Endothelial cell of umbilical vein (primary cell): ENCODE measurements at places on chromosomes 5 and 9. TPM values are rescaled to one million over a fixed set of nuclear protein-coding genes. Genes with fewer than 3 reads are reported as not detected.
A peak's percentile ranks its signal among the peaks of the same experiment; 100 is the strongest.

DNA sequence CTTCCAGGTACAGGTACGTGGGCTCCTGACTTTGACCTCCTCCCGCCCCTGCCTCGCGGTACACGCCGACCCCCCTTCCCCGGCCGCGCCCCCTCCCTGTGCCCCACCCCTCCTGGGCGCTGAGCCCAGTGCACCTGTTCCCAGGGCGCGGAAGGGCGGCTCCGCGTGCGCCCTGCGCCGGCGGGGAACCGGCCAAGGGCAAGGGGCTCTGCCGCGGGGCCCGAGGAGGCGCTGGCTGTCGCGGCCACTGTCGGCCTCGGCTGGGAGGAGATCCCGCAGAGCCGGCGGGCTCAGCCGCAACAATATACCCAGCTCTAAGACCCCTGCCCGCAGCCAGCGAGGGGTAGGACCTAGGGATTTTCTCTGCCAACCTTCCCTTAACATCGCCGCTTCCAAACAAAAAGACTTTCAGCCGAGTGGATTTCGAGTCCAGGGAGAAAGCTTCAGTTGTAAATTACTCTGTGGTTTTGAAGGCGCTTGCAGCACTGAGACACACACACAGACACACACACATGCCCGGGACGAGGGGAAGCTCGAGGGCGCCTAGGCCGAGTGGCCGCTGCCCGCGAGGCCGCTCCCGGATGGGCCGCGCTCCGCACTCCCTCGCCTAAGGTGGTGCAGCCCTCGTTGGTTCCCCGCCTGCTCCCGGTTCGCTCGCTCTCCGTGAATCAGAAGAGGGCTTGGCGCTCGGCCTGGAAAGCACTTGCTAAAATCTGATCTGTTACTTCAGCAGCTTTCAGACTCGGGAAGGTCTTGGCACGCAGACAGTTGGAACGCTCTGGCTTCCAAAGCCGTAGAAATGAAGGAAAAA, 1.2 kb downstream of the FGF18 start:
- H3K27ac ChIP-seq, result no peak overlapping the region
- H3K4me1 ChIP-seq, result peaks cover 13% of the 10 kb centered on the region
- no peaks in the 10 kb centered on the region for H3K36me3 ChIP-seq
- H3K27me3 ChIP-seq, result peaks cover 5% of the 10 kb centered on the region
- DNase-seq, result peak; percentile 58

DNA sequence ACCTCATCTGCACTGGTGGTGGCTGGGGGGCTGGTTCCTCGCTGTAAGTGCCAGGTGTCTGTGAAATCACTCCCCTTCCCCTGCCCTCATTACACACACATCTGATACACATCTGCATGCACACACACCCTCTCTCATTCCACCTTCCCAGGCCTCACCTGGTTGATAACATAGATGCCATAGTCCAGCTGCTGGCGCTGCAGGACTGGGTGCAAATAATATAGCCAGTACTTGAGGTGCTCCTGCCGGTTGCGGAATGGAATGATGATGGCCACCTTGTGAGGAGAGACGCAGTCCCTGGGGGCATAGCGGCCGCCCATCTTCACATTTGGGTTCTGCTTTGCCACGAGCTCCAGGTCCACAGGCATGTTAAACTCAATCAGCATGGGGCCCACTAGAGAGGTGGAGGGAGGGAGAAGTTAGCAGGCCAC, 32.1 kb downstream of the B4GALT1 start:
- DNase-seq, result no peak
- H3K4me3 ChIP-seq, result no peak overlapping the region
- no peak overlapping the region for H3K27ac ChIP-seq
- H3K4me1 ChIP-seq, result peaks cover 18% of the 10 kb centered on the region

The ACER2 gene
- polyA plus RNA-seq, result 3.9 and 5.2 TPM in 2 replicates

The TMED9 gene
- 314 and 331 TPM in 2 replicates for polyA plus RNA-seq

DNA sequence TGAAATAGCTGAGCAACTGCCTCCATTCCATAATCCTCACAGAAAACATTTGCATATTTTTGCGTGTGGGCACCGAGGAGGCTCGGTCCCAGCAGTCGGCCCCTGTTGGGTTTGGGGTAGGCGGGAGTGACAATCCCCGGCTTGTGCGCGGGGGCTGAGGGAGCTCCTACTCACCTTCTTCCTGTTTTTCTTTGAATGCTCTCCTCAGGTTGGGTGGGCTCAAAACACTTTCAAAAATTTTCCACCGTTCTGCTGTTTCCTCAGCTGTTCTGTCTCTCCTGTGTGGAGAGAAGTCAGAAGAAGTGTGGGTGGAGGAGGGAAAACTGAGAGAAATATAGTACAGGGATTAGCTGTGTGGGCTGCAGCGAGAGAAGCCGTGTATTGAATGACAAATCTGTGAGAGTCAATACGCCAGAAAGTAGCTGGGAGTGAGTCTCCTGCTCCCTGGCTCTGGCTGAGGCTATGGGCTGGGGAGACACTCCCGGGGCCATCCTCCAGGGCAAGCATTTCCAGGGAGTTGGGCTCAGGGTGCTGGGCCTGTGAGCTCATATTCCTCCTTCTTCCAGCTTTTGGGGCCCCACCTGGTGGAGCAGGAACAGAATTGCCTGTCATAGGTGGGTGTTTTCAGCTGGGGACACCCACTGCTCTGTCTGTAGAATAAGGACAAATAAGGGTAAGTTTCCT, 84.7 kb downstream of the CMYA5 start:
- no peak for DNase-seq
- no peaks in the 10 kb centered on the region for H3K27me3 ChIP-seq
- no peaks in the 10 kb centered on the region for H3K36me3 ChIP-seq

DNA sequence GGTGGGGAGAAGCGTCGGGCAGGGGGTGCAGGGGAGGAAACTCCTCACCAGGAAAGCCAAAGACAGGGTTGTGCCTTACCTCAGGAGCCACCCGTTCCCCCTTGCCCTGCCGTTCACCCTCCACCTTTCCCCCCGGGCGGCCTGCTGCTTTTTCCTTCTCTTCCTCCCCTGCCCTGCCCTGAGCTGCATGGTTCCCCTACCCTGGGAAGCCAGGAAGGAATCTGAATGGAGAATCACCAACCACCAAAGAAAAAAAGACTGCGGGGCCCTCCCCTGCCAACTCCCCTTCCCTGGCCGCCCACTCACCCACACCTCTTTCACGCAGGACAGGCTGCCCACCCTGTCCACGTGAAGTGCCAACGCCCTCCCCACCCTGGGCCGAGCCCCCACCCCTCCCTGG, 820 bp upstream of the NFX1 start:
- H3K27me3 ChIP-seq, result no peaks in the 10 kb centered on the region
- peak overlapping the region; percentile 92 for H3K27ac ChIP-seq
- H3K4me3 ChIP-seq, result peak overlapping the region; percentile 79
- peak; percentile 23 for DNase-seq
- H3K36me3 ChIP-seq, result peaks cover under 1% of the 10 kb centered on the region
- H3K4me1 ChIP-seq, result peaks cover 13% of the 10 kb centered on the region

GRCh38 chr5:75281716-75282465, 45.2 kb upstream of the ANKRD31 start:
- H3K27ac ChIP-seq, result no peak overlapping the region
- no peaks in the 10 kb centered on the region for H3K27me3 ChIP-seq
- H3K4me3 ChIP-seq, result no peak overlapping the region
- DNase-seq, result no peak
- H3K4me1 ChIP-seq, result no peaks in the 10 kb centered on the region

GRCh38 chr5:73596705-73597328, 29.2 kb upstream of the ARHGEF28 start:
- H3K4me1 ChIP-seq, result peaks cover 12% of the 10 kb centered on the region
- no peak overlapping the region for H3K27ac ChIP-seq
- peak; percentile 39 for DNase-seq
- H3K36me3 ChIP-seq, result no peaks in the 10 kb centered on the region

DNA sequence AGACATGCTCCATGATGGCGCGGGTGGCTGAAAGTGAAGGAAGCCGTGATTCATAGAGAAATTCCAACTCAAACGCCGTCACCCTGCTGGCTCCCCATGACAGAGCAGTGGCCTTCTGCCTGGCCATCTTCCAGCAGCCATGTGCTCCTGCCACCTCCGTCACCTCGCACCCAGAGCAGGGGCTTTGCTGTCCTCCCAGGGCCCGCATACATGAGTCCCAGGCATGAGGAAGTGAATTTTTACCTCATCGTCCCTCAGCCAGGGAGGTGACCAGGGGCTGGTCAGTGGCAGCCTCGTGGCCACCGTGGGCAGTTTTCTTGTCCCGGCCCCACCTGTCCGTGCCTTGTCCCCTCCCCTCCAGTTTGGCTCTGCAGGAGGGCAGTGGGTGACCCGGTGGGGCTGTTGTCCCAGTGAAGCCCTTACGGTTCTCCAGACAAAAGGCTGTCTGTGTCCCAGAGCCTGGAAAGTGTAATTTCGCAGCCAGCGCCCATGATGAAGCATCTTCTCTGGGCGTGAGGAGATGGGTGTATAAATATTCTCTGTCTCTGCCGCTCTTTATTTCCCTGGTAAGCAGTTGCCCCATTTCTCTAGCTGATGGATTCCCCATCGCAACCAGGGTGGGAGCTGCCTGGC, 124.0 kb upstream of the LMX1B start:
- H3K4me3 ChIP-seq, result no peak overlapping the region
- DNase-seq, result no peak
- no peak overlapping the region for H3K27ac ChIP-seq
- H3K27me3 ChIP-seq, result no peaks in the 10 kb centered on the region
- H3K36me3 ChIP-seq, result no peaks in the 10 kb centered on the region
- H3K4me1 ChIP-seq, result no peaks in the 10 kb centered on the region

DNA sequence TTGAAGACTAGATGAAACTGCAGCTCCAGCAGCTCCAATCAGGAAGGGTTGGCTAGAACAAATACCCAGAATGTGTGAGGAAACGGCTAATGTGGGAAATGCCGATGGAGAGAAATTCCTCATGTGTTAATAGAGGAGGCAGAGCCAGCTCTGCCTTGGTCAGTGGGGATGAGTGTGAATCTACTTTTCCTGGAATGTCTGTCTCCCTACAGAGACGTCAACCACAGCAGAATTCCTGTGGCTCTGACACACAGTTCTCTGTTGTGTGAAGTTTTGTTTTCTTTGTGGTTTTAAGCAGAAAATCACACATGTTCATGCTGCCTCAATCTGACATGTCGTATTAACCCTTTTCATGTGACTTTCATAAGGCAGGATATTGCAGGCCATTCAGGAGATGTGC, 476.6 kb upstream of the WWC1 start:
- H3K4me3 ChIP-seq, result no peak overlapping the region
- H3K27ac ChIP-seq, result no peak overlapping the region
- no peaks in the 10 kb centered on the region for H3K27me3 ChIP-seq
- H3K4me1 ChIP-seq, result no peaks in the 10 kb centered on the region
- no peak for DNase-seq

DNA sequence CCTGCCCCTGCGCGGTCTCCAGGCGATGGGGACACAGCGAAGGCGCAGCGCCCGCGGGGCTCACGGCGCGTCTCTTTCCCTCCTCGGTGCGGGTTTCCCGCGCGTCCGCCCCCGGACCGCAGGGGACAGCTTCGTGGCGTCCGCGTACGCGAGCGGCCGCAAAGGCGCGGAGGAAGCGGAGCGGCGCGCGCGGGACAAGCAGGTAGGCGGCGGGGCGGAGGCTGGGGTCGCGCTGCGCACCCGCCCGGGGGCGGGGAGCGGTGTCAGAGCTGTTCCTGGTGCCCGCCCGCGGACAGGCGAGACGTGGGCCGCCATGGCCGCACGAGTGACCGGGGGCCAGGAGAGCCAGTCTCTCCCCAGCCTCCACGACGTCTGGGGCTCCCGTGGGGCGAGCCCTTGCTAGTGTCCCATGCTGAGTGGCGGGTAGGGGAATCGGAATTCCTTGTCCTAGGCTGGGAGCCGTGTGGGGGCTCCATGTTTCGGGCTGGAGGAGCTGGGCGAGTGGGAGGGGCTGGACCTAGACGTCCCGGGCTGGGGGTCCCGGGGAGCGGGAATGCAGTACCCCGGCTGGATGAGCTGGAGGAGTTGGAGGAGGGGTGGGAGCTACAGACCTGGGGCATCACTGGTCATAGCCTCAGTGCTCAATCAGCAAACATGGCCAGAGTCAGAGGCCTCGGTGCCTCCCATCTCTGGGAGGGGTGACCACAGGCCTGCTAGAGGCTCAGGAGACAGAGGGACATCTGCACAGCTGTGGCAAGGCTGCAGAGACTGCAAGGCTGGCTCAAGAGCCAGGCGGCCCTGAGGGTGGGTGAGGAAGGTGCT, 968 bp downstream of the NKD2 start:
- peaks cover 26% of the 10 kb centered on the region for H3K27me3 ChIP-seq
- H3K27ac ChIP-seq, result no peak overlapping the region
- DNase-seq, result no peak
- no peaks in the 10 kb centered on the region for H3K4me1 ChIP-seq

The RNF130 gene
- 43.1 and 45.2 TPM in 2 replicates for polyA plus RNA-seq

- no peak overlapping the region for H3K27ac ChIP-seq
- no peaks in the 10 kb centered on the region for H3K4me1 ChIP-seq
- H3K36me3 ChIP-seq, result no peaks in the 10 kb centered on the region
- no peak overlapping the region for H3K4me3 ChIP-seq
- H3K27me3 ChIP-seq, result no peaks in the 10 kb centered on the region
Measured at GRCh38 chr5:13708432-13708831, 236.1 kb downstream of the DNAH5 start.

DNA sequence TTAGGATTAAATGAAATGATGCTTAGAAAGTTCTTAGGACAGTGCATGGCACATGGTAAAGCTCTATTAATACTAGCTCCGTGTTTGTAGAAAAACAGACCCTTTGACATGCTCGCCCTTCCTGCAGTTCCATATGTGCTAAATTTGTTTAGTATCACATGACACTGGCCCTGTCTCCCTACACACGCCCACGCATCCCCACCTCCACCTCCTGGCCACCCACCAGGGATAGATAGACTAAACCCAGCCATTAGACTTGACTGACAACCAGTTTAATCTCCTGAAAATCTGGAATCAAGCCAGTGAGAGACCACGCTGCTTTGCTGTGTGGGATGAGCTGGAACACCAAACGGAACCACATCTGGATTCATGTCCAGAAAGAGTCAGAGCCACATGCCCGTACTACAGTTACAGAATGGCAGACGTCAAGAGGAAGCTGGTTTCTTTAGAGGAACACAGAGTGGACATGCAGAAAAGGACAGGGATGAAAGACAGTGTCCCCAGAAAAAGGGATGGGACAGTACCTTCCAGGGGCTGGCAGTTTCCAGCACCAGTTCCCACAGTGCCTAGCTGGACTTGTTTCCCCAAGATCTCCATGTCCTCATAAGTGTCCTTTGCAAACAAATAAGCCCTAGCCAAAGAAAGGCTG, 186.1 kb downstream of the PDZD2 start:
- no peaks in the 10 kb centered on the region for H3K36me3 ChIP-seq
- no peak overlapping the region for H3K4me3 ChIP-seq
- no peak for DNase-seq
- no peaks in the 10 kb centered on the region for H3K27me3 ChIP-seq
- H3K27ac ChIP-seq, result no peak overlapping the region

GRCh38 chr5:8598356-8598755, 729.4 kb downstream of the MTRR start:
- H3K36me3 ChIP-seq, result no peaks in the 10 kb centered on the region
- no peak overlapping the region for H3K27ac ChIP-seq
- no peak for DNase-seq
- H3K4me1 ChIP-seq, result no peaks in the 10 kb centered on the region

- no peaks in the 10 kb centered on the region for H3K36me3 ChIP-seq
- no peak overlapping the region for H3K27ac ChIP-seq
- DNase-seq, result no peak
- no peaks in the 10 kb centered on the region for H3K27me3 ChIP-seq
- H3K4me1 ChIP-seq, result no peaks in the 10 kb centered on the region
Measured at GRCh38 chr5:106189121-106189809, 1481.5 kb downstream of the EFNA5 start.
